Tibial artery (tissue), 4 donors: ENCODE measurements at places on chromosomes 1 and 21.

- no peak for DNase-seq
Observed at GRCh38 chr1:212291505-212292134, 6.4 kb downstream of the PPP2R5A start.

DNA sequence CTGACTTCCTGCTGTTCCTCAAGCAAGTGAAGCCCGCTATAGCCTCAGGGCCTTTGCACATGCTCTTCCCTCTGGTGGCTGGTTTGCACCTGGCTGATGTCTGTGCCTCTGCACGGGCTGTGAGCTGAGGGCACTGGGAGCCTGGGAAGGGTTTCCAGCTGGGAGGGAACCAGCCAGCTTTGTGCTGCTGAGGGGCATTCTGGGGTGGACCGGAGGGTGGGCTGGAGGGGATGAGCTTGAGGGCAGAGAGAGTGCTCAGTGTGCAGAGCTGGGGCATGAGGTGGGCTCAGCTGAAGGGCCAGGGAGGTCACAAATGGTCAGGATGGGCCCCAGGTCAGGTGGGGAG lies 305.7 kb downstream of the MATN1 start:
- no peak for DNase-seq

DNA sequence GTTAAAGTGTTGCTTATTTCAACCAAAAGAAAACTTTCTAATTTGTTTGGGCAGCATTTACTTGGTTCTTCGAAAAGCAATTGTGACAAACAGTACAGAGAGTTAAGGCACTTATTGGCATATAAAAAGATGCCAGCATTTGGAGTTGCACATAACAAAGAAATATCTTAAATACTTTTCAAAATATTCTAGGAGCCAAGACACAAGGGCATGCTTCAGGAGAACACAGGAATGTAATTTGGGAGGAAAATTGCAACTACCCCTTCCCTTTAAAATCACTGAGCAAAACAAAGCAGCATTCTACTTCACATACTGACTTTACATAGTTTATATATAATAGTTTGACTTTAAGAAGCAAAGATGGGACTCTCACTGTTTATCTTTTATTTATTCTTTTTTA lies 4.6 kb upstream of the TIE1 start:
- no peak for DNase-seq

GRCh38 chr1:165882168-165882837 lies 54.9 kb downstream of the UCK2 start:
- DNase-seq: no peak

DNA sequence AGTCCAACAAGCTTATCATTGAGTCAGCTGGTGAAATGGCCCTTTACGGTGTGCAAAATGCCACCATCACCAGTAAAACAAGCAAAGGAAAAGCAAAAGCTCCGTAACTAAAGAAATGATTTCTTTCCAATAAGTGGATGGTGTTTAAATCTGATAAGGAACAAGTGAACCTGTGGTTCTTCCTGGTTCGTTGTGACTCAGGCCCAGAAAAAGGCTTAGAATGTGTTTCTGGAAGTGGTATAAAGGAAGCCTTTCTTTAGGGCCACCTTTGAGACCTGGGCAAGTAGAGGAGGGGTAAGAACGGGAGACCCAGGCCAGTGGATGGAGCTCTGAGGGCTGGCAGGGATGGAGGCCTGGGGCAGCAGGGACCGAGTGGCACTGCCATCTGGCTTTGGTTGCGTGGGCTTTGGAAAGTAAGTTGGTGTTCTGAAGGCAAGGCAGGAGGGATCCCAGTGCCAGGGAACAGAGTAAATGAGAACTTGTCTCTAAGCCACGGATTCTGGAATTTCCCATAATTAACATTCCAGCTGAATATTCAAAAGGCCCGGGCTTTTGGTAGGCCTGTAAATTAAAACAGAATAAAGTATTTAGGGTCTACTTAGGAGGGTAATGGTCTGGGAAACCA lies 87.9 kb upstream of the LMO4 start:
- DNase-seq: no peak

DNA sequence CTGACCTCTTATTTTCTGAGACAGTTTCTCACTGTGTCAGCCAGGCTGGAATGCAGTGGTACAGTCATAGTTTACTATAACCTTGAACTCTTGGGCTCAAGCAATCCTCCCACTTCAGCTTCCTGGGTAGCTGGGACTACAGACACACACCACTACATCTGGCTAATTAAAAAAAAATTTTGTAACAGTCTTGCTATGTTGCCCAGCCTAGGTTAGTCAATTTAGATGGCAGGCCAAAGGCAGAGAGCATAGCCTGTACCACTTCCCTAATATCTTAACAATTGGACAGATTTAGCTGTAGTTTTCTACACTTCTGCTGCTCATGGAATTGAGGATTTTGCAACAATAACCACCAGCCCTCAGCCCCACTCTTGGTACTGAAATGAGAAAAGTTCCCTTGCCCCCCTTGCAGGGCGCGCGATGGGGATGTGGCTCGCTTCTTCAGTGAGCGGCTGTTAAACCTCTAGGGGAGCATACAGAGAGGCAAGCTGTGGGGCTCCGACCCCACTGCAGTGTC lies 34.9 kb upstream of the PTGFRN start:
- DNase-seq: no peak
